ENCODE measurements at places on chromosomes 12 and 14.

- no peak for DNase-seq
Observed at GRCh38 chr14:99980299-99980698, 84.9 kb upstream of the EVL start.

DNA sequence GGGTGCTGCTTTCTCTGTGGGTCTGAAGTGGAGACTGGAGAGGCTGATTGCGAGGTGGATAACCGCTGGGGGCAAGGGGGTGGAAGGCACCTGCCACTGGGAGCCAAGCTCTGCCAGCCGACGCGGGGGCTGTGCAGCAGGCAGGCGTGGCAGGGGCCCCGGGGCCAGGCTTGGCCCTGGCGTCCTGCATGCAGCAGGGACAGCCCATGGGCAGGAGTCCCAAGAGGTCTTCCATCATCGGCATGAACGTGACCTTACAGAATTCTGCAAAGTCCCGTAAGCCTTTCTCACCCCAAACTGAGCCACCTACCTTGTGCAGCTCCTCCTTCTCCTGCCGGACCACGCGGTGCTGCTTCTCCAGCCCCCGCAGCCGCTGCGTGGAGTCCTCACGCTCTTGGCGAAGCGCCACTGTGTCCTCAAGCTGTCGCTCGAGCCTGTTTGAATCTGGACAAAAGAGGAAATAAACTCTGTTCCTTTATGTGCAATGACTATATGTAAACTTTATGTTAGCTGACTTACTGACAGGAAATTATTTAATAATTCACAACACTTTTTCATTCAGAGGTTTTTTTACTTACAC lies 51.3 kb downstream of the AMN start:
- no peak for DNase-seq

GRCh38 chr14:61256826-61257468 lies 24.2 kb downstream of the TMEM30B start:
- DNase-seq, result no peak

DNA sequence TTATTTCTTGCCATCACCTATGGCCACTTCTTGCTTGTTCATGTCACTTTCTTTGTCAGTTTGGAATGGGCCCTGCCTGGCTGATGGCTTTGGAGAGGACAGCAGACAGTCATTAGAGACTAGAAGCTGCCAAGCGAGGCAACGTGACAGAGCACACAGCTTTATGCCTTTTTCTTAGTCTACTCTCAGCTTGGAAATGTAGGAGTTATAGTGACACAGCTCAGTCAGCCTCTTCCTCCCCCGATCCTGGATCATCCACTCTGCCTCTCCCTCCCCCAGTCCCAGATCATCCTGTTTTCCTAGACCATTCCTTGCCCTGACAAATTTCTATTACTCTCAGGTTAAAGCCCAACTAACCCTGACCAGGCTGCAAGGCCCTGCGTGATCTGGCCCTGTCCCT lies 26.6 kb downstream of the ETV6 start:
- DNase-seq, result no peak

GRCh38 chr12:7091660-7092228 lies 501 bp downstream of the C1R start:
- no peak for DNase-seq

DNA sequence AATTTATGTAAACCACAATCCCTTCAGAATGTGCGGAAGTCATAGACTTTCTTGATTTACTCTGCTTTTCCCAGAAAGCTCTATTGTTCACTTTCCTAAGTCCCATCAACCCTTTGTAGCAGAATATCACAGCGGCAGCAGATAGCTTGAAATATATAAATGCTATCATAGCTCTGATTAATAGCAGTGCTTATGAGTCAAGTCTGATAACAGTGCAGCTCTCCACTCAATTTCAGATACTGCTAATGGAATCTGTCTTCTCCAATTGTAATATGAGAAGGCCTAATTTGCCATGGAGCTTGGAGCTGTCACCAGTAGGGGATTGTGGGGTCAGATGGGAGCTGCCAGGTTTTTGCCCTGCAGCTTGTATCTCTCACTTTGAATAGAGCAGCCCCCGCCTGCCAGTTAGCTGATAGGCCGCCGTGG lies 10.9 kb downstream of the TMEM260 start:
- peak; percentile 33 for DNase-seq

DNA sequence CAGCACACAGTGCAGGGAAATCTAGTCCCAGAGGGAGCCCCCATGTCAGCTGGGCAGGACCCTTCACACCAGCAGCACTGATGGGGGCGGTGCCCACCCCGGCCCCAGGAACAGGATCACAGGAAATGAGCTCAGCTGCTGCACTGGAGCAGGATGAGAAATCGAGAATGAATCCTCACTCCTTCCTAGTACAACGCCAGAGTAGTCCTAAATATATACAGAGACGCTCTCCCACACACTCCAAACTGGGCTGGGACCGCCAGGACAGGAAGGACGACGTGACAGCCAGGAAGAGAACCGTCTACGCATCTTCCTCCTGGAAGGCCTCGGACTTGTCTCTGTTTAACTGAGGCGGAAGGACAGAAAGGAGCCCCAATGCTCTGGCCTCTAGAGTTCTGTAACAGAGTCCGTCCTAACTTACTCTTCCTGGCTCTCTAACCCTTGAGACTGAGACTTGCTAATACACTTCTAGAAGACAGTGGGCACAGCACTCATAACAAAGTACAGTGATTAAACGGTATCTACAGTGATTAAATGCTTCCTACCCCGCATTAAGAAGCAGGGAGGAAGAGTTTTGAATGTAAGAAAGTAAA lies 33.4 kb downstream of the CDC42BPB start:
- DNase-seq, result peak; percentile 69

GRCh38 chr12:27689558-27690180 lies 6.6 kb upstream of the REP15 start:
- no peak for DNase-seq

- DNase-seq, result no peak
Observed at GRCh38 chr14:86193756-86194155, 663.8 kb downstream of the FLRT2 start.

DNA sequence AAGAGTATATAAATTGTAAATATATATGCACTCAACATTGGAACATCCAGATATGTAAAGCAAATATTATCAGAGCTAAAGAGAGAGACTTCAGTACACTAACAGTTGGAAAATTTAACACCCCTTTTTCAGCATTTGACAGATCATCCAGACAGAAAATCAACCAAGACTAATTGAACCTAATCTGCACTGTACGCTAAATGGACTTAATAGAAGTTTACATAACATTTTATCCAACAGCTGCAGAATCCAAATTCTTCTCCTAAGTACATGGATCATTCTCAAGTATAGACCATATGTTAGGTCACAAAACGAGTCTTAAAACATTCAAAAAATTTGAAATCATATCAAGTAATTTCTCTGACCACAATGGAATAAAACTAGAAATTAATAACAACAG lies 229.1 kb upstream of the CLEC14A start:
- no peak for DNase-seq

- DNase-seq, result no peak
Observed at GRCh38 chr12:20444595-20445170, 76.3 kb downstream of the PDE3A start.

DNA sequence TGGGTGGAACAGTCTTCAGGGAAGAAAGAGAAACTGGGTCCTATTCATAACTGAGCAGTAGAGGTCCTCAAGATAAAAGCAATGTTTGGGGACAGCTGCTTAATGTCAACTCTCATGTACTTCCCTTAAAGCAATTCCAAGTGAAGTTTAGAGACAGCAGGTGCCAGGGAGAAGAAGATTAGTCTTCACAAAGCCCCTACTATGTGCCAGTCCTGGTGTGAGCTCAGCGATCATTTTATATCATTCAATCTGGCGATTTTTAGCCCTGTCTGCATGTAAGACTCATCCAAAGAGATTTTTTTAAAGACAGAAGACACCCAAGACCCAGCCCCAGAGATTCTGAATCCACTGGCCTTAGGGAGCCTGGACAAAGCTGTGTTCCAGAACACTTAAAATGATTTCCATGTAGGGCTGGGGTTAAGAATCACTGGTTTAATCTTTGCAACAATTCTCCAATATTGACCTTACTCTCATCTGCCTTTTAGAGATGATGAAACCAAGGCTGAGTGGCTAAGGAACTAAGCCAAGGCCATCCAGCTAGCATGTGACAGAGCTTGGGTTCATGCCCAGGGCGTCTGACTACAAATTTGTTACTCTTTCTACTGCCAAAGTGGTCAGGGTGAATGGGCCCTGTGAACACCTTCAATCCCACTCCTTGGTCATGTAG lies 404.5 kb upstream of the TBX3 start:
- no peak for DNase-seq

GRCh38 chr12:70044167-70044566 lies 199.1 kb upstream of the CNOT2 start:
- peak; percentile 8 for DNase-seq

DNA sequence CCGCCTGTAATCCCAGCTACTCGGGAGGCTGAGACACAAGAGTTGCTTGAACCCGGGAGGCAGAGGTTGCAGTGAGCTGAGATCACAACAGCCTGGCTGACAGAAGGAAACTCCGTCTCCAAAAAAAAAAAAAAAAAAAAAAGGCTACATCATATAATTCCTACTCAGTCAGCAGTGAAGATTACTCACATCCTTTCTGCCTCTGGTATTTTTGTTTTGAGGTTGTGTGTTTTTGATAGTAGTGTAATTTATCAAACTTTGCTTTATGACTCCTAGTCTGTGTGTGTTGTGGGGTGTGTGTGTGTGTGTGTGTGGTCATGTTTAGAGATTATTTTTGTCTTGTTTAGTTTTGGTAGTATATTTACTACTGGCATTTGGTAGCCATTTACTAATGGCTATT lies 29.8 kb upstream of the DLGAP5 start:
- DNase-seq, result peak; percentile 92

DNA sequence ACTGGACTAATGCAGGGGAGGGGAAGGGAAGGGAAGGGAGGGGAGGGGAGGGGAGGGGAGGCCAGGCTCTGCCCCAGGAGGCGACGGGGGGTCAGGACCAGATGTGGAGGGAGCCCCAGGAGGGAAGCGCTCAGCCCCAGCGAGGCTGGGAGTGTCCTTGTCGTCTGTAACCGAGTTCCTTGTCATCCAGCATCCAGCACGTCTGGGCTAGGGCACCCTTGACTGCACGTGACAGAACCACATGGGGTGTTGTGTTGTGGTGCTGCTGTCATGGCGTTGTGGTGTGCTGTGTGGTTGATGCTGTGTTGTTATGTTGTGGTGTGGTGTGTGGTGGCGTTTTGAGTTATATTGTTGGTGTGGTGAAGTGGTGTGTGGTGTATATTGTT lies 28.4 kb upstream of the SFSWAP start:
- no peak for DNase-seq

GRCh38 chr14:85565862-85566296 lies 35.9 kb downstream of the FLRT2 start:
- peak; percentile 78 for DNase-seq

DNA sequence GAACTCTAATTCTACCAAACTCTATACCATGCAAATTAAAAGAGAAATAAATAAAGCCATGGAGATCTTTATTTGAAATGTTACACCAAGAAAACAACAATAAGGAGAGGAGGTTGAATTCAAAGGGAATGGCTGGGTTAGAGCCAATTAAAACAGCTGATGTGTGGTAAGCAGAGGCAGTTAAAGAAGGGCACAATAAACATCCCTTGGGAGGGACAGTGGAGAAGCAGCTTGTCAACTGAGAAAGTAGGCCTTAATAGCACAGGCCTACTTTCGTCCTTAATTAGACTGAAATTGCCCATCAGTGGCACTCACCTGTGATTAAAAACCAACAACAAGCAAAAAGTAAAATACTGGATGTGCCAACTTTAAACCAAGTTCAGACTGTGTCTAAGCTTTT lies 16.3 kb upstream of the NAV3 start:
- DNase-seq, result no peak

DNA sequence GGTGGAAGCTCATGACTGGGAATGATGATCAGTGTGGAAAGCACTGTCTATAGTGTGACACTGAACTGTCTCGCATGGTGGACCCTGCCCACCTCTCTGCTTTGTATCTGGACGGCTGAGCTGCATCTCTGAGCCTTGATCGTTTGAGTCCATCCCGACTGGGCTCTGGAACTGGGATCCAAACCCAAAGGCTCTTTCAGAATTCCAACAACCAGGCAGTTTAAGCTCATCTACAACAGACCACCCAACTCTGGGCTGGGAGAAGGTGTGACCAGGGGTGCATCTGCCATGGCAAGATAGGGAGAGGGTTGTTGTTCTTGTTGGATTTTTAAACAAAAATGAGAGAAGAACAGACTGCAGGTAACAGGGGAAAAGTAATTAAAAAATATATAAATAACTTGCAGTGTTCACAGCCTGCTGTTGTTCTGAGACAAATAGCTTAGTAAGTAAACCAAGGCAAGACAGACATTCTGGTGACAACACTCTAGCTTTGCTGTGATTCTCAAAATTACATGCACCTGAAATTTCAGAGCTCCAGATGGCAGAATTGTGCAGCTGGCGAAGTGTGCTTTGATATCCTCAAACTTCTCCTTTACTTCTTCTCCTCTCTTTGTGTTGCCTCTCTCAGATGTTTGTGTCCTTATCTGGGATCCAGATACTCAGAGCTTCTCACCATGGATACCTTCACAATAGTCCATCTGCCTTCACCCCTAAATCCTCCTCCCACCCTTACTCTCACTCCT lies 209.6 kb downstream of the EMP1 start:
- DNase-seq, result no peak
